ENCODE measurements at places on chromosomes 2 and 18.

- DNase-seq: no peak
These were observed 49.8 kb downstream of the PLEK start for GRCh38 chr2:68414876-68415275.

DNA sequence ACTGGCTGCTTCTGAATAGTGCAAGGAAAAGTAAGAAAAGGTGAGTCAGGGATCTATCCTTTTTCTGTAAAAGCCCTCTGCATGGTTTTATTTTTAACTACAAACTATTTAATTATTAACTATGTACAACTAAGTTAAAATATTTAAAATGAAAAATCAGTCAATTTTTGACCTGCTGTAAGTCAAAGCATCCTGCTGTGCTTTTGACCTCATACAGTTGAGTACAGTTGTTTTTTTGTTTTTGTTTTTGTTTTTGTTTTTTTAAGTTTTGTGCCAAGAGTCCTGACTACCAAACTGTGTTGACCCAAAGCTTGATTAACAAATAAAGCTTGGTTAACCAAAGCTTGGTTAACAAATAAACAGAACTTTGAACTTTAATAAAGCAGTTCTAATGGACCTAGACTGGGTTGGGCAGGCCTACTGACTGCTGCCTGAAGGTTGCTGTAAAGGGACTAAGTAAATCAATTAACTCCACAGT is at the start of gene ACMSD:
TSS of gene ACMSD (plus strand) at position 474 of the 478 bp plus-strand sequence. CDS start 67 bp downstream, outside the sequence.
- DNase-seq: no peak

GRCh38 chr2:100416397-100416934 is 1.0 kb downstream of the CHST10 start:
- no peak for DNase-seq

DNA sequence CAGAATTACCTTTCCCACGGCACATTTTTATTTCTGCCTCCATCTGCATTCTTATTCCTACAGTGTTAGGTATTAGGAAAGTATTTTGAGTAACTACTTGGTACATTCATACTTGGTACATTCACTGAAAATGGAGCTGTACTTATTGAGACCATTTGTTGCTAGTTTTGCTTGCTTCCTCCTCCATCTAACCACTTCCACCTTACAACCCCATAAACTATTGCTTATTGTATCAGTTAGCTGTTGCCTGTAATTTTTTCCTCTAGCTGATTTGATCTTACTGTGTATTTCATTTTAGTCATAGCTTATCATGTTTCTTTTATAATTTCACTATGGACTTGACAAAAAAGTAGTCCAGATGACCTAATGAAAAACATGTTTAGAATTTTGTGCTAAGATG is 50.7 kb downstream of the AFTPH start:
- no peak for DNase-seq

DNA sequence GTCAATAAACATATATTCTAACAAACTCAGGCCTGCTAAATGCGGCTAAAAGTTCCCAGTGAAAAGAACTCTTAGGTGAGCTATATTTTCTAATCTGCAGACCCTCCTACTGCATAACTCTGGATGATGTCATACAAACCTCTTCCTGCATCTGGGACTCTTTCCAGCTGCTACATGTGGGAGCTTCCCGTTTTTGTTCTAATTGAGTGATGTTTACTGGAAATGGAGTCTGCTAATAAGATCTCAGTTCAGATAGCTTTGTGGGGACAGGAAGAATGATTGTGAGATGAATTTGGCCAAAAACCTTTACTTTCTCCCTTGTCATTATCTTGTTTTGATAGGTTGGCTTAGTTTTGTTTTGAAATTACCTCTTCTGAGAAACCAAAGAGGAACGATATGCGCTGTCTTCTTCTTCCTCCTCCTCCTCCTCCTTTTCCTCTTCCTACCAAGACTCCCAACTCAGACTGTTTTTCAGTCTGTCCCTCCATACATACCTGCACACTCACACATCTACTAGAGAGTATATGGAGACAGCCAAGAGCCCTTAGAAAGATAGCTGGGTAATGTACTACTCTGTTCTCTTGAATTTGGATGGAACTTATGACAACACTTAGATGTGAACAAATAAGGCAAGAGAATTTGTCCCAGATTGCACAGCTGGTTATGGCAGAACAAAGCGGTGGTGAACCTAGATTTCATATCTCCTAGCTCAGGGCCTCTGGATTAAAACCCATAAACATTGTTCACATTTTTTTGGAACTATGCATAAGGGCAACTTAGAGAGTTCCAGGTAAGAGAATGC is 39.8 kb upstream of the AAK1 start:
- no peak for DNase-seq

- DNase-seq: no peak
These were observed 1.5 kb upstream of the BCL2L11 start for GRCh38 chr2:111118981-111119821.

- no peak for DNase-seq
These were observed 360.2 kb downstream of the SETBP1 start for GRCh38 chr18:45040879-45041278.

Data from activated T-helper 1 cell treated with anti-CD3 and anti-CD28 coated beads, Interleukin-2, amount 50 U/mL, for 16 hours (primary cell).